ENCODE measurements at places on chromosomes 5 and 9.
A peak's percentile ranks its signal among the peaks of the same experiment; 100 is the strongest.

GRCh38 chr5:25006734-25007133 is 362.0 kb upstream of the CDH10 start:
- no peak for DNase-seq

DNA sequence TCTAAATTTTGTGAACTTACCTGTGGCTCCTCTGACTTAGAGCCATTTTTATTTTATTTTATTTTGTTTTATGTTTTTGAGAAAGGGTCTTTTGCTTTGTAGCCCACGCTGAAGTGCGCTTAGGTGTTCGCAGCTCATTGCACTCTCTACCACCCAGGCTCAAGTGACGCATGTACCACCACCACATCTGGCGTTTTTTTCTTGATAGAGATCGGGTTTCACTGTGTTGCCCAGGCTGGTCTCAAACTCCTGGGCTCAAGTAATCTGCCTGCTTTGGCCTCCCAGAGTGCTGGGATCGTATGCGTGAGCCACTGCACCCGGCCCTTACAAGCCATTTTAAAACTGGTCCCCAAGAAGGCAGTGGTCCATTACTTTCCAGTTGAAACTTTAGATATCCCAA is 18.5 kb downstream of the MATR3 start:
- no peak for DNase-seq

DNA sequence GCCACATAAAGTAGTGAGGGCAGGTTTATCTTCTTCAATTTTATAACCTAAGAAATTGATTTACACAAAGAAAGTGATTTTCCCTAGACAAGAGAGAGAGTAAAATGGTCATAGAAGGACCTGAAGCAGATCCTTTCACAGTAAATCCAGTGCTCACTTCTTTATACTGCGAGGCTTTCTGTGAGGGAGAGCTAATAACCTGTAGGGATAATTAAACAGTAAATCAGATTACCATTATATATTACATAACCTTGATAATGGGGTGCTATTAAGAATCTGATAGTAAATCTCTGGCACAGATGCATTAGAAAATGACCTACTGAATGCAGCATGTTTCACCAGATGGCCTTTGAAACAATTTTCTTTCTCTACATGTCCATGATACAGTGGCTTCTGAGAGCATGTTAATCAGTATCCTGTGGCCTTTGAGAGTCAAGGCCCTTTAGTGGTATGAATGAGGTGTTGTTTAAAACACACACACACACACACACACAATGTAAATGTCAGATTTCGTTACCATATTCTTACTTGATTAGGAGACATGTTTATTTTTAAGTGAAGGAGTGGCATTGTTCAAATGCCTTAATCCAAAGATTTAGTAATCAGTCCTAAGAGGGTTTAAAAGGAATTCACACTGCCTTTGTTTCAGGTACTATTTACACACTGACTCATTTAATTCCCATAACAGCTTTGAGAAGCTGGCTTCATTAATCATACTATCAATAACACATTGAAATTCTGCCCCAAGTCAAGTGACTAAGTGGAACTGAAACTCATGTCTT is 124.7 kb downstream of the ALDH1A1 start:
- DNase-seq, result peak; percentile 89

DNA sequence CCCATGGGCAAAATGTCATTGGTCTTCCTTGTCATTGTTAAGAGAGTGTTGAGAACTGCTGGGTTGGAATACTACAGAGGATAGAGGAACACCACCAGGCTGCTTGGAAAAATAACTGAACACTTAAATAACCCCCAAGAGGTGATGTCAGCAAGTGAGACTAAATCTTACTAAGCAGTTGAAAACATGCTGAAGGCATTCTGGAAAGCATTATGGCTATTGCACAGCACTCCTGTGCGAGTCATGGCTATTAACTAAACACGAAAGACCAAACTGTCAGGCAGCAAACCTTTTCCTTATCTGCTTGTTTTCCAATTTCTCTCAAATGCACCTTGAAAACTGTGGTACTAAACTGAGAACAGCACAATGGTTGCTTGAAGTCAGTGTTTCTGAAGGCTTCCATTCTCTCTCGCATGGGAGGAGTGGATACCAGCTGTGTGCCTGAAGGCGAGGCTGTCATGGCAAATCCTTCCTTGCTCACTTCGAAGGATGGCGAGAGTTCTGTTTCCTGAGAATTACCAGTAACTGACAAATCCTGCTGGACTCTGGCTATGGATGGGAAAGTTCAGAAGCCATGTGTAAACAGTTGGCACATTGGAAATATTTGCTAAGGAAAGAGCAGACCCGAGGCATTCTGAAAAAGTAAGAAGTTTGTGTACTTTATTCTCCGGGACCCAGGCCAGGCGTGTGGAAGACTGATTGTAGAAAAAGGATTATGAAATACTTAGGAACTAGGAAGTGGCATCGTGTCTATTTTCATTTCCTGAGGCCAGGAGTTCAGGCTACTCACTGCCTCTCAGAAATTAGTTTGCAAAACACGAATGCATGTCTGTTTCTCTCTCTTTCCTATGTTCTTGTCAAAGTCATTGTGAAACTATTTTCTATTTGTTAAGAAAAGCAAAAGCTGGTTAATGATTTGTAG is 182.1 kb downstream of the DMRT2 start:
- DNase-seq, result peak; percentile 36

GRCh38 chr9:129351642-129352145 is 173.6 kb upstream of the IER5L start:
- DNase-seq, result no peak

GRCh38 chr5:36570301-36571095 is 35.9 kb upstream of the SLC1A3 start:
- no peak for DNase-seq
